ENCODE measurements at places on chromosomes 13 and 19.

GRCh38 chr13:48110931-48111721 is 16.2 kb upstream of the MED4 start:
- DNase-seq = no peak

GRCh38 chr19:3094601-3095440 is 659 bp downstream of the GNA11 start:
- DNase-seq = peak; percentile 28

DNA sequence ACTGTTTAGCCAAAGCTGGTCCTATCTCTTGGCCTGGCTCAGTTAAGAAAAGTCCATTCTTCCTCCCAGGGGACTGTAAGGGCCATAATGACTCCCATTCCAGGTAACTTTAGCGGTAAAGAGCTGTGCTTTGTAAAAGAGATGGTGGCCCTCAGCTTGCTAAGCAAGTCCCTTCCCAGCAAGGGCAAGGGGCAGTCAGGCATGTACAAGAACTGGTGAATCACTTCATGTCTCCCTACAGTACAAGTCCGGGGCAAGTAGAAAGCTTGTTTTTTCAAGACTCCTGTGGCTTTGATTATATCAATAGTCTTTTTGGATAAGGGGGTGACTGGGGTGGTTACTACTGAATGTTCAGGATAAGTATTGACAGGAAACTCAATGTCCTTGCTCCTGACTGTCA is 88.9 kb downstream of the SLC25A15 start:
- DNase-seq = no peak

GRCh38 chr19:2062389-2062729 is 11.3 kb upstream of the MKNK2 start:
- no peak for DNase-seq

- no peak for DNase-seq
Observed at GRCh38 chr13:36907821-36908220, 12.2 kb downstream of the SMAD9 start.

- DNase-seq = no peak
Observed at GRCh38 chr13:112638919-112639318, 50.9 kb upstream of the ATP11A start.

- peak; percentile 2 for DNase-seq
Observed at GRCh38 chr13:113005076-113005865, 36.3 kb downstream of the MCF2L start.

- DNase-seq = no peak
Observed at GRCh38 chr13:108195861-108196260, 19.5 kb downstream of the LIG4 start.

DNA sequence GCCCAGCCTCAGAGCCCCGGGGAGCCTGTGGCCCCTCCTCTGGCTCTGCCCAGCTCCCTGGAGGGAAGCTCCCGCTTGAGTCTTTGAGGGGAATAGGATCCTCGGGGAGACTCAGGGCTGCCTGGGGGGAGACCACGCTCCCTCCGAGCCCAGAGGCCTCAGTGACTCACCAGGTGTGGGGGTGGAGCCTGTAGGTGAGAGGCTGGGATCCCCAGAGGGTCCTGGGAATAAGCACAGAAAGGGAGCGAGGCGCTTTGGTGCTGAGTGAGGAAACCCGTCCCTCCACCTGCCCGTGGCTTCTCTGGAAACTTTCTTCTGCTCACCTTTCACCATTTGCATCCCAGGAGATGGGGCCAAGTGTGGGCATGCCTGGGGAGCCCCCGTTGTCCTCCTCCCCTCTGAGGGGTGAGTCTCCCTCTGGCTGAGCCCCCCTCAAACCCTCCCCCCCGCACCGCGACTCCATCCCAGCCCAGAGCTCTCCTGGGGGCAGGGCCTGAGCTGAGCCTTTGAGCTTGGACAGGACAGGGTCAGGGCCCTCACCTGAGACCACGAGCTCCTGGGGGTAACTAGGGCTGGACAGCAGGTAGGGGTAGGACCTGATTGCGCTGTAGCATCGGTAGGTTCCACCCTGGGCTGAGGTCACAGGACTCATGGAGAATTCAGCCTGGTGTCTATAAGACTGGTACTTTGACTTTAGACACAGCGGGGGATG is 2.7 kb downstream of the LILRB5 start:
- DNase-seq = no peak

- DNase-seq = no peak
Observed at GRCh38 chr13:105016266-105016665, 1519.2 kb downstream of the EFNB2 start.

- no peak for DNase-seq
Observed at GRCh38 chr13:79631051-79631659, 150.2 kb downstream of the NDFIP2 start.

DNA sequence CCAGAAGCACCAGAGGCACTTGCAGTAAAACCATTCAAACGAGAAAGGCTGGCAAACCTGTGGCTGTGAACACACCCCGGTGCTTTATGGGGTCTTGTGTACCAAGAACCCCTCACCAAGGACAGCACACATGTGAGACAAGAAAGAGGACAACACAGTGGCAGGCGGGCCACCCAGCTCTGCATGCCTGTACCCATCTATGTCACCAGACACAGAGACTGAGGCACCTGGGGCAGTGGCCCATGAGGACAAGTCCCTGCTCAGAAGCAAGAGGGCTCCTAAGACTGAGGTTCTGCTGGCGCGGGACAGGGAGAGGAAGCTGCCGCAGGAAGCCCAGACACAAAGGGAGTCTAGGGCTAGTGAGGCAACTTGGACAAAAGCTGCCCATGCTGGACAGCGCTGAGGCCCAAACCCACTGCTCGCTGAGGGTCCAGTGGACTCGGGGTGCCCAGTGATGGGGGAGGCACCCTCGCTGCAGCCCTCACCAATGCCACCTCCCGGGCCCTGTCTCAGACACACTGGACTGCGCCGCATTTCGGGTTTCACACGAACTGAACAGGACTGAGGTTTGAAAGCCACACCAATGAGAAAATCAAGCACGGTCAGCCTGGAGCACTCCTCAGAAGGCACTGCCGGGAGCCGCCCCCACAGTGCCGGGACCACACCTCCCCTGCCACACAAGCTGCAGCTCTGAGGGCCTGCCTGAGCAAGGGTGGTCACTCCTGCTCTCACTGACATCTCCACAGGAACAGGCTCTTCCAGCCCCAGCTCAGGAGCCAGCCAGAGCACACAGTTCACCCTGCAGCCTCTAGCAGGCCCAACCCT is 232.7 kb downstream of the TUBA3C start:
- DNase-seq = no peak

GRCh38 chr13:26956522-26957142 is 196.0 kb upstream of the GPR12 start:
- no peak for DNase-seq

DNA sequence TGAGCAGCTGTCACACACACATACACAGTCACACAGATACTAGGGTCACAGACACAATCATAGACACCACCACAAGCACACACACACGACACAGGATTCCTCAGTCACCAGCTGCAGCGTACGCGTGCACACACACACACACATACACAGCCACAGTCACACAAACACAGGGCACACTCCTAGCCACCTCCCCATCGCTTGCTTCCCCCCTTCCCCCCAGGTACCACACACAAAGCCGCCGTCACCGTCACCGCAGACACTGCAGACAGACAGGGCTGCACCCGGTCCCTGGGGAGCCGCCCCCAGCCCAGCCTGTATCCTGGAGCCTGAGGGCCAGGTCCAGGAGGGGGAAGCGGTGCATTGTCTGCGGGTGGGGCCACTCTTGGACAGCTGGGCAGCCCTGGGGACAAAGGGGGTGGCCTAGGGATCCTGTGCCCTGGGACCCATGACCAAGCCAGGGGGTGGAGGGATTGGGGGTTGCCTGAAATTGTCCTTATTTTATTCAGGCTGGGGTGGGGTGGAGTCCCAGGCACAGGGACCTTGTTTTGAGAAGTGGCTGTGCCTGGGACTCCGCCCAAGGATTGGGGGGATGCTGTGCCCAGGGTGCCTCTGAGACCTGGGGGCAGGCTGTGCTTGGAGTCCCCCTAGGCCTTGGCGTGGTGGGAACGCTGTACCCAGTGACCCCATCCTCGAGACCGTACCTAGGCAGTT is 957 bp downstream of the NUMBL start:
- no peak for DNase-seq

GRCh38 chr13:25744178-25744577 is 307.6 kb downstream of the SHISA2 start:
- no peak for DNase-seq

DNA sequence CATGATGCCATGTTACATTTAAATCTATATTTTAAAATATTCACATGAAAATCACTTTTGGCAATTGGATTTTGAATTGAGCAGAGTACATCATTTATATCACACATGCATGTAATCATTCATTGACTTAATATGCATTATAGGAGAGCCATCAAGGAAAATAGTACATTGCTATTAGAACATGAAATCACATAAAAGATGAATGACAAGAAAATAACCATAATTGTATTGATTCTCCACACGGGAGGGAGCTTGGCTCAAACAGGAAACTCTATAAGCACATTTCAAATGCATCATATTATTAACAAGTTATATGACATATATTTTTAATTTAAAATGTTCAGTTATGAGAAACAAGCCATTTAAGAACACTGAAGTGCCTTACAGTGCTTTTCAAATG is 208.6 kb upstream of the PRR20A start:
- no peak for DNase-seq

DNA sequence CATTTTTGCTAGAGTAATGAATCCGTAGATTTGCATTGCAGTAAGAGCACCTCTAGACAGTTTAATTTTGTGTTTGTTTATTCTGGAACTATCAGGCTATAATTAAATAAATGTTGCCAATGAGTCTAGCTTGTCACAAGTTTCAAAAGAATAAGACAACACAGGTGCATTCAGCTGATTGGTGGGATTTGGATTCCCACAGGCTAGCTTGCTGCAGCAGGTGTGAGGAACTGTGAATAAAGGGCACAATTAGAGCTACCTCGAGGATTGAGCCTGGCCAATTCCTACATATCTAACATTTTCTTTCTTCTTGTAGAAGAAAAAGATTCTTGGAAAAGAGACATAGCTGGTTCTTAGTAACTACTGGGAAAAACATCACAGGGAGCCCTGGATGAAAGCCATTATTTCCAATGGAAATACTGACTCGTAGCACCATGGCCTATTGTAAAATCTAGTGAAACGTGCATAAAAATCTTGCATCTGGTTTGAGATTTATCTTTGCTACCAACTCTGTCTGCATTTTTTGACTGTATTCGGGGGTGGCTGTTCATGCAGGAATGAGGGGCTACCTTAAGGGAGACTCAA is 360.9 kb downstream of the FGF9 start:
- no peak for DNase-seq

DNA sequence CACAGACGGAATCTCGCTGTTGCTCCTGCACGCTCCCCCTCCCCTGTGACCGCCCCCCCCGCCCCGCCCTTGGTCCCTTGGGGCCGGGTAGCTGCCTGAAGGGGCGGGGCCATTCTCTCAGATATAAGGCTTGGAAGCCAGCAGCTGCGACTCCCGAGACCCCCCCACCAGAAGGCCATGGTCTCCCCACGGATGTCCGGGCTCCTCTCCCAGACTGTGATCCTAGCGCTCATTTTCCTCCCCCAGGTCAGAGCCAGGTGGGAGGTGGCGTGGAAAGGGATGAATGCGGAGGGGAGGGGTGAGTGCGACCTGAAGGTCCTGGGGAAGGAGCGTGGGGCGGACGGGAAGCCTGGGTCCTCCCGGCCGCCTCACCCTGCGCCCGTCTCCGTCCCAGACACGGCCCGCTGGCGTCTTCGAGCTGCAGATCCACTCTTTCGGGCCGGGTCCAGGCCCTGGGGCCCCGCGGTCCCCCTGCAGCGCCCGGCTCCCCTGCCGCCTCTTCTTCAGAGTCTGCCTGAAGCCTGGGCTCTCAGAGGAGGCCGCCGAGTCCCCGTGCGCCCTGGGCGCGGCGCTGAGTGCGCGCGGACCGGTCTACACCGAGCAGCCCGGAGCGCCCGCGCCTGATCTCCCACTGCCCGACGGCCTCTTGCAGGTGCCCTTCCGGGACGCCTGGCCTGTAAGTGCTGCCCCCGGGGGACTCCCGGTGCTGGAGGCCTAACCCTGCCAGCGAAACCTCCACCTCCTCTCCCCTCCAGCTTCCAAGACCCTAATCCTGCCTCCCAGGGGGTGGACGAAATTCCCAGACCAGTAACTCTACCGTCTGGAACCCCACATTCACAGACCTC is at the start of gene DLL3:
DLL3 (plus strand) TSS at position 150 of the 845 bp plus-strand sequence; CDS start at position 178, 28 bp downstream.
- peak; percentile 19 for DNase-seq

GRCh38 chr19:35269438-35270117 is 816 bp downstream of the USF2 start:
- peak; percentile 80 for DNase-seq

DNA sequence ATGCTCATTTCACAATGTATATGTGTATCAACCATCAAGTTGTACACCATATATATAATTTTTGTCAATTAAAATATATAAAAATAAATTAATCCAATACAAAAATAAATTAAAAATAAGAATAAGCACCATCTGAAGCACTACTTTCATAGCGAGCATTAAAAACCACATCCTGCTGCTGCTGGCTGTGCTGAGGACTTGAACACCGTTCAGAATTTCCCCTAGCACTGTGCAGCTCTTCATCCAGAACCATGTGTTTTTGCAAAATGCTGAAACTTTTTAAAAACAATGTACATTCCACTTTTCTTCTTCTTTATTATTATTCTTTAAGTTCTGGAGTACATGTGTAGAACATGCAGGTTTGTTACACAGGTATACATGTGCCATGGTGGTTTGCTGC is 40.0 kb upstream of the FOXO1 start:
- DNase-seq = no peak

DNA sequence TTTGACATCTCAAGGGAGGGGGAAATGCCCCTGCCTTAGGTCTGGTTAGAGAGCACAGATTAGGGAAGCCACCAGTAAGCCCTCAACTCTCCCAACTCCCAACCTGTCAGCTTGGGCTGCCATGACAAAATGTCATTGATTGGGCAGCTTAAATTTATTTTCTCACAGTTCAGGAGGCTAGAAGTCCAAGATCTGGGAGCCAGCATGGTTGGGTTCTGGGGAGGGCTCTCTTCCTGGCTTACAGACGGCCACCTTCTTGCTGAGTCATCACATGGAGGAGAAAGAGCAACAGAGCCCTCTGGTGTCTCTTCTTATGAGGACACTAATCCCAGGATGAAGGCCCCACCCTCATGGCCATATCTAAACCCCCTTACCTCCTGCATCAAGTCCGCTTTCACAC is 24.2 kb downstream of the C19orf12 start:
- DNase-seq = peak; percentile 53
